NCI-H446 (cell line): ENCODE measurements at places on chromosomes 3 and 15.

DNA sequence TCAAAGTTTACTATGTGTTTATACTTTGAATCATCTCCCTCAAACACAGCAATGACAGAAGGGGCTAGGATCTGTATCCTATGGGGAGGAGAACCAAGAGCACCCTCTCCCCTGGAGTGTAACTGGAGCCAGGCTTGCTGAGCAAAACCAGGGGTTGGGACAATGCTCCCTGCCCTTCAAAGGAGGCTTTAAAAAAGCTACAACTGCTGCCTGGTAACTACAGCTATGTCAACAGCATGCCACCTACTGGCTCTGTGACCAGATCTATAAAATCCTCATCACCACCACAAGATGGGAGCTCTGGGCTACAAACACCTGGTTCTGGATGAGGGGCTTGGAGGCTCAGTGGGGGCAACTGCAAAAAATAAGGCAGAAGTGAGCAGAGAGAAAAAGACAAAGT, 61.9 kb downstream of the ANO10 start:
- DNase-seq, result no peak

GRCh38 chr3:161925749-161926360, 429.2 kb downstream of the OTOL1 start:
- DNase-seq, result no peak

- no peak for DNase-seq
Measured at GRCh38 chr3:39479701-39480414, 12.4 kb downstream of the MOBP start.

DNA sequence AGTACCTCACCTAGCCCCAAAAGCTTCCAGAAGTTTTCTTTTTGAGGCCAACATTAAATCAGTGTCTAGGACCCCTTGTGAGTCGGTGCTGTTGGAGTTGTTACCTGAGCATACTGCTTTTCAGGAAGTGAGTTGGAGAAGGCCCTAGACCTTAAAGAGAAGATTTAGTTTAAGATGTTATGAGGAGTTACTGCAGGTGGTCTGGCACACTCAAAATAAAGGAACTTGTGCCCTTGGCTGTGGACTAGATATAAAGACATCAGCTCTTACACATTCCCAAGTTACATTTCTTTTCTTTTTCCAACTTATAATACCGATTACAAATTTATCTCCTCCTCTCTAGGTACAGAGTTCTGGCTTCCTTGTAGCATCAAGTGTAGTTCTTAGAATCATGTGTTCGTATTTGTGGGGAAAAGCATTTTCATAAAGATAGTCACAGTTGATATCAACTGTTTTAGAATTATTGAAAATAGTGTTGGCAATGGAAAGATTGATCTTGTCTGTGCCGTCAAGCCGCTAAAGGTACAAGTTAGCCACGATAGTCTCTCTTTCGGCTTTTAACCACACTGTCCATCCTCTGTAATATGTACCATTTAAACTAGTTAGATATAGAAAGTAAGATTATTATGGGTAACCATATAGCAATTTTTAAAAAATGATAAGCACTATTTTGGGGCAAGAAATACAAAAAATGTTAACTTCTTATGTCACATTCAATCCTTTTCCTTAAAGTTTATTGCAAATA, 8.6 kb downstream of the ZIC1 start:
- DNase-seq, result no peak

DNA sequence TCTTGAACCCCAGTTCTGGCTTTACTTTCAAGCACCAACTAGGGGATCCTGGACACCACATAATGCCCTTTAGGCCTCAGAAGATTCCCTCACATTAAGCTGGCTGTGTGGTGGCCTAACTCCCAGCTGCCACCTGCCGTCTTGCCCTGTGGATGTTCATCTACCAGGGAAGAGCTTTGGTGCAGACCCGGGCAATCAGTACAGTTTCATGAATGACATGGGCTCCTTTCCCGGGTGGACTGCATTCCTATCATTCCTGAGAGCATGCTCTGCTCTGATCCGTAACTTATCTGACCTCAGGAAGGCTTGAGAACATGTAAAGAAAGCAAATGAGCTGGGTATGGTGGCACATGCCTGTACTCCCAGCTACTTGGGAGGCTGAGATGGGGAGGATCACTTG, 50.0 kb upstream of the GSK3B start:
- DNase-seq, result no peak

GRCh38 chr3:64176461-64176996, 48.7 kb downstream of the PRICKLE2 start:
- no peak for DNase-seq

DNA sequence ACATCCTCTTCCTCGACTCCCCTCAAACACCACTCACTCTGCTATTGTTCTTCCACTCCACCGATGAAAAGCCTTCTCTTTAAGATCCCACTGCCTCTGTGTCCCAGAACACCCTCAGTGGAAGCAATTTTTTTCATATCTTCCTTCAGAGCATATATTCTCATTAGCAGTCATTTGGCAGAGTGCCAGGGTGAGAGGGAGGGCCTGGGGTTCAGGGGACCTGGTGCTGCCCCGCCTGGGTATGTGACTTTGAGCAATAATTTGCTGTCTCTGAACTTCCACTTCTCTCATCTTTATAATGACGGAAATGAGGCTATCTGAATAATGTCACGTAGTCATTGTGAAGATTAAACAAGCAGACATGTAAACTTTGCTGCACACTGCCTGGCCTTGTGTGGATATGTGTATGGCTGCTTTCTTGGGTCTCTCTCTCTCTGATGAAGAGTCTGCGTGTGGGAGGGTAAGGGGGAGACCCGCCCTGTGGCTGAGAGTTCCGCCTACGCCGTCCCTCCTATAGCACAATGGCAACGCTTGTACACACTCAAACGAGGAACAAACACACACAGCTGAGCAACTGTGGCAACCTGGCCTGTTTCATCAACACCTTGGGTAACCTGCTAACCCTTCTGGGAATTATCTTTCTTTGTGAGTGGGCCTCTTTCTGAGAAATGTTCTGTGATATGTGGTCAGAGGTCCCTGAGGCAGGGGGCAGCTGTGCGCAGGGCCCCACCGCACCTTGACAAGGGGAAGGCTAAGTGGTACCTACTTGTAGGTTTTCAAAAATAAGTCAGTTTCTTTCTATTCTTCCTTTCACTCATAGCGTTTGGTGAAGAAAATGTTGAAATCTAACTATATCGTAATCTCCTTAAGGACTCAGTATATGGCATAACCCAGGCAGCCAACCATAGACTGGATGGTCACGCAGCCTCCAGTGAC, 369.8 kb downstream of the SV2B start:
- no peak for DNase-seq

- no peak for DNase-seq
Measured at GRCh38 chr15:81113861-81114291, 20.2 kb upstream of the CFAP161 start.
